ENCODE measurements at places on chromosomes 2 and 18.

- DNase-seq: no peak
Measured at GRCh38 chr2:228518-229278, 35.1 kb downstream of the SH3YL1 start.

DNA sequence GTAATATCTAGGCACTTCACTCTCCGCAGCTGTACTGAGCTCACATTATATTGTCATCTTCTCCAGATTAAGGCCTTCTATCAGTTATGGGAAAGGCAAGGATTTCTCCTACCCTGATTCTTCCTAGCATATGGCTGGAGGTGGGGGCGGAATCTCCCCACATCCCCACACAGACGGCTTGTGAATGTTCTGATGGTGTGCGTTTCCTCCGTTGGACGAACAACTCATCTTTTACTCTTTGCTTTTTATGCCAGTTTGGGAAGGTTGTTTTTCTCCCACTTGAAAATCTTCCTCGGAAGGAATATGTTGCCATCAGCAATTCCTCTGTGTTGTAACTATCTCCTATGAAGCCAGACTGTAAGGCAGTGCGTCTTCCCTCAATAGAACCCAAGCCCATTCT, 24.3 kb downstream of the KLHL29 start:
- no peak for DNase-seq

- no peak for DNase-seq
Measured at GRCh38 chr2:123002660-123003248, 1022.3 kb upstream of the CNTNAP5 start.

DNA sequence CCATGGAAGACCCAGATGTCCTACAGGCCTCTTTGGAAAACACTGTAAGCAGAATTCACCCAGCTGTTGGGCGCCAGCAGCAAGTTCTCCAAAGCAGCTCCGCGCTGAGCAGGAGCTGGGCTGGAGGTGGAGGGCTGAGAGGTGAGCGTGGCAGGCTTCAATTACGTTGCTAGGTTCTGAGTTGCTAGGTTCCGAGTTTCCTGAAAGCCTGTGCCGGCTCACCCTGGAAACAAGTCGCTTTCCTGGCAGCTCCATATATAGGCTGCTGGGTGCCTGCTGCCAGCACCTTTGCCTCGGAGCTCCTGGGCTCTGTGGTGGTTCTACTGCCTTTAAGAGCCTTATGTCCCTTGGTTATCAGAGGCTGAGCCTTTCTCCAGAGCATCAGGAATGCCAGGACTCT, 14.4 kb upstream of the EGR4 start:
- no peak for DNase-seq

GRCh38 chr2:24328010-24328409, 32.3 kb downstream of the ITSN2 start:
- DNase-seq: no peak

DNA sequence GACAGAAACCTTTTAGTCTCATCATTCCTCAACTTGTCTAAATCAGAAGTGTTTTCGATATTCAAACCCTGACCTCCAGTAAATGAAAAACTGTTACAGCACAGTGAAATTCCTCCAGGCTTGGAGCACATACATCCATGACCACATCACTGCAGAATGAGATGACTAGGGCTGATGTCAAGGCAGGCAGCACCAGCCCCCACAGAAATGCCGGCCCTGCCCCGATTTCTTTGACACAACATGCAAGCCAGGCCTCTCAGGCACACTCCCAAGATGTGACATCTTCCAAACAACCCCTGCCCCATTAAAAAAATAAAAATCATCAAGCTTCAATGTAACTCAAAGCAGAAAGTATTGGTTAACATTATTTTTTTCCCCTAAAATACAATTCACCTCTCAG, 103.3 kb downstream of the CTAGE1 start:
- DNase-seq: no peak

DNA sequence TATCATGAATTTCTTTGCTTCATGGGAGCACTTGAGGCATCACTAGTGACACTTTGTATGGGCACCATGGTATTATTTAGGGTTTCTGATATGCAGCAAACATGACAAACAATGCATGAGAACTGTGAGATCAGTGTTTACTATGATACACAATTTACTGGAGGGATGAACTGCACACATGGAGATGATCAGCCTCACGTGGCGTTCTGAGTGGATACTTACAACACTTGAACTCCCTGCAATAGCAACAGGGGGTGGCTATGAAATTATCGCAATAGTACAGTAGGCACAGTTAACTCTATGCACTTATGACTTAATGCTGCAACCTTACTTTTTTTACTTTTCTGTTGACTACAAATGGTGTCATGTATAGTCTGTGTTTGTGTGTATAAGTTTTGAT, 18.5 kb upstream of the UGT1A8 start:
- DNase-seq: no peak

GRCh38 chr18:78293540-78293939, 686.1 kb upstream of the SALL3 start:
- no peak for DNase-seq

DNA sequence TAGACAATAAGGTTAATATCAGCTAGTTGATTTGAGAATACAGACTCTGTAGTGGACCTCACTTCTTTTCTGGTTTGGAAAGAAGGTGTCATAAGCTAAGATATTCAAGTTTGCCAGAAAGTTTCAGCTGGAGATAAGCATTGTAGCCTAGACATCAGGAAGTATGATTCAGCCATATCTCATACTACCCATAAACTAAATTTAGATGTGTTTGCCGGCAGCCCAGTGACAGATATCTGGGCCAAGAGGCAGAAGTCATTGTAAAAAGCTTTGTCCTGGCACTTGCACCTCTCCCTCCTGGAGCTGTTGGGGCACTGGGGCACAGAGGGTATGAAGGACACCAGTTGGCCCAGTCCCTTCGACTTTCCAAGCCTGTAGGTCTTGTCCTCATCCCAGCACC, 128.0 kb downstream of the EPHA4 start:
- DNase-seq: no peak

DNA sequence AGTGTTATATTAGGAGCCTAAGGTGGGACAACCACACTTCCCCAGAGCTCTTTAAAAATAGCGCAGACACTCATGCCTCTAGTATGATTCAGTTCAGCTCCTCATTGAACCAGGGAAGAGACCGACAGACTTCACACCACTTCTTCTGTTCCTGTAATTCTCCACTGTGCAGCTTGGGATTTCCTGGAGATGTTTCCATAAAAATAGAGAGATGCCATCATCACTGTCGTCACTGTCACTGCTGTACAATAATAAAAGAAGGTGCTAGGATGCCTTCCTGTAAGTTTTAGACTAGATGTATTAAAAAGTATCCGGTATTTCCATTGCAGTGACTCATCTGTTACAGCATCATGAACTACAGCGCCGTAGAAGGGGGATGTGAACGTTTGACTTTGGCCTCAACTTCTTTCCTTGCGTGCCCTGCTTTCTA, 110.9 kb downstream of the FAM210A start:
- no peak for DNase-seq

GRCh38 chr2:195706161-195706900, 49.3 kb downstream of the SLC39A10 start:
- DNase-seq: no peak

DNA sequence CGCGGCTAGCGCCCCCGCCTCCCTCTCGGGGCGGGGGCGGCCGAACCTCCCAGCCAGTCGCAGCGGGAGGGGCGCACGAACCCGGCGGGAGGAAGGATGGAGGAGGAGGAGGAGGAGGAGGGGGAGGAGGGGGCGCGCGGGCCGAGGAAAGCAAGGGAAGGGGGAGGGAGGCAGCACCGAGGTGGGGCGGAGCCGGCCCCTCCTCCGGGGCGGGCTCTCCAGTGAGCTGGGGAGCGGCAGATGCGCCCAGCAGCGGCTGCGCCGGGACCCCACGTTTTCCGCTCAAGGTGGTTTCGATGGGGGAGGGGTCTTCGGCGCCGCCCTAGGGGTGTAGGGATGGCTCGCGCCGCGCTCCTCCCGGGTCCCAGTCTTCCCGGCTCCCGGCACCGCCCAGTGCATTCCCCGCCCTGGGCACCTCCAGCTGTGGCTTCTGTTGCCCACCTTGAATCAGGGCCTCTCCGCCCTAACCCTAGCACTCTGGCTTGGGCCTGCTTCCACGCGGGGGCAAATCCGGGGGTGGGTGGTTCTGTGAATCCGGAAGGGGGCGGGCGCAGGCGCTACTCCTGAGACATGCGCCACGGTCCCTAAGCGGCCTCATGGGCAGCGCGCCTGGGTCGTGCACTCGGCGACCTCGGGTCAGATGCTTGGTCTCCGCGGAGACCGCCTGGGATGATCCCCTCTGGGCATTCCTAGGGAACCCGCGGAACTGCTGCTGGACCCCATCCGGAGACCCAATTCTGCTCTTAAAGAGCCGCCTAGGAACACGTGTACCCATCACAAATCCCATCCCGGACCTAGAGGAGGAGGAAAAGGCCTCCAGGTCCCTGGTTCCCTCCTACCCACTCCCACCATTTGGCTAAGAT, at the start of gene FBXO41:
Gene FBXO41 (minus strand): TSS at position 183 of the 863 bp plus-strand sequence. CDS start 14,848 bp downstream, outside the sequence.
- peak; percentile 57 for DNase-seq

GRCh38 chr2:190786404-190787166, 94.0 kb upstream of the GLS start:
- DNase-seq: no peak

DNA sequence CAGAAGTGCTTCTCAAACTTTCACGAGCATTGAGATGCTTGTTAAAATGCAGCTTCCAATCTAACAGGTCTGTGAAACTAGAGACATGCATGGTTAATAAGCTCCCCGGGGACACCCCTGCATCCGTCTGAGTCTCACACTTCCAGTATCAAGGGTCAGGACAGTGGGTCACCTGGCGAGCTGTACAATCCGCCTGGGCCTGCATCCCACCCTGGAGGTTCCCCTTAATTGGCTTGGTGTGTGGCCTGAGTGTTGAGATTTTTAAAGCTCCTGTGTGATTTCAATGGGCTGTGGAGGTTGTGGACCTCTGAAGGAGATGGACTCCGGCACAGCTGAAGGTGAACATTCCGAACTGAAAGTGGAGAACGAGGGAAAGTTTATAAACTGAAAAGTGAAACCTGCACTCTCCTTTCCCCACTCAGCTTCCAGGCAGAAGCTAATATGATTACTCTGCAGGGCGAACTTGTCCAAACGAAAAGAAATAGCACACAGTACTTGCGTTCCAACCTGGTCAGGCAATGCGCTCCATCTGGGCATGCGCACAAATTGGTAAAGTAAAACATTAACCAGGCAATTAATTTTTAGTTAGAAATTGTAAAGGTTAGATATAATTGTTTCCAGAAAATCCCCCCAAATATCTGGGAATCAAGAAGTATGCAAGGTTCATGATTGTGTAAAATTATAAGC, 191.7 kb upstream of the ALKAL2 start:
- DNase-seq: no peak

DNA sequence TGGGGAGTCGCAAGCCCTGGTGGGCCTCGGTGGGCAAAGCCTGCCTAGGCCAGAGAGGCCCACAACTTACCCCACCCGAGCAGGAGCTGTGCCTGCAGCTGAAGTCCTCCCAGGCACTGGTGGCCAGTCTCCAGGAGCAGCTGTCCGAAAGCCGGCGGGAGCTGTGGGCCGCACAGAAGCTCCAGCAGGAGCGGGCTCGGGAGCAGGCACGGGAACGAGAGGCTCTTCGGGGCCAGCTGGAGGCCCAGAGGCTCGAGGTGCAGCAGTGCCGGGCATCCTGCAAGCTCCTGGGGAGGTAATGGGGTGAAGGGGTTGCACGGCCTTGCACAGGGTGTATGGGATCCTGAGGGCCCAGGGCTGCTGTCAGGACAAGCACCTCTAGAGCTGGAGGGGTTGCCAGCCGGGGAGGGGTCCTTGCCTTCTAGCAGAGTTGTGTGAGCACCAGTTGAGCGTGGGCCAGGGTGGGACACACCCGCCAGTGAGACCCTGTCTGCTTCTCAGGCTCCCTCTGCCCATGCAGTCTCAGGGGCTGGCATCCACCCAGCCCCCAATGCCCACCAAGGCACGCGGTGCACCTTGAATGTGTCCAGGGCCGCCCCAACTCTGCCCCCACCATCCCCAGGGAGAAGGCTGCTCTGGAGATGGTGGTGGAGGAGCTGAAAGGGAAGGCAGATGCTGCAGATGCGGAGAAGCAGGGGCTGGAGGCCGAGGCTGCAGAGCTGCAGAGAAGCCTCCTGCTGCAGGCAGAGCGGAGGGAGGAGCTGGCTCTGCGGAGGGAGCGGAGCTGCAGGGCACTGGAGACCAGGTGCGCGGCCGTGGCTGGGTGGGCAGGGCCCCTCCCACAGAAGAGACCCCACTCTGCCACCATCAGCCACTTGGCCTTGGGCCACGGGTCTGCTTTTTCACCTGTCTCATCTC, 27.2 kb downstream of the CROCC2 start:
- DNase-seq: no peak

- DNase-seq: no peak
Measured at GRCh38 chr2:48589170-48589767, 28.4 kb upstream of the GTF2A1L start.

- peak; percentile 42 for DNase-seq
Measured at GRCh38 chr2:46942143-46942526, 26.5 kb upstream of the MCFD2 start.

DNA sequence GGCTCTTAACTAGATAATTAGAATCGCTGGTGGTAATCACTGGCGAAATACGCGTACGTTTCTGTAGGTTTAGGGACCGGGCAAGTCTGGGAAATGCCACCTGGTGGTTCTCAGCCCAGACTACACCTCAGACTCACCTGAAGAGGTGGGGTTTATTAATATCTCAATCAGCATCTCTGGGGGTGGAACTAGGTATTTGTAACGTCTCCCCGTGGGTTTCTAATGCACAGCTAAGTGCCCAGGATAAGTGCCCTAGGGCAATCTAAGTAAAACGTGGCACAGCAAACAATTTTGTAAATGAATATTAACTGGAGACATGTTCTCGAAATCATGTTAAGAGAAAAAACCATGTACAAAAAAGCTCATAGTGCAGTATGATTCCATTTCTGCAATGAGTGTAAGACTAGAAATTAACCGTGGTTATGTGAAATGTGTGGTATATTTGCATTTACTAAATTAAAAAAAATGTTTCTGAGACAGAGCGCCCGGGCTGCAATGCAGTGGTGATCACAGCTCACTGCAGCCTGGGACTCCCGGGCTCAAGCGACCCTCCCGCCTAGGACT, 760 bp upstream of the CNOT11 start:
- no peak for DNase-seq

DNA sequence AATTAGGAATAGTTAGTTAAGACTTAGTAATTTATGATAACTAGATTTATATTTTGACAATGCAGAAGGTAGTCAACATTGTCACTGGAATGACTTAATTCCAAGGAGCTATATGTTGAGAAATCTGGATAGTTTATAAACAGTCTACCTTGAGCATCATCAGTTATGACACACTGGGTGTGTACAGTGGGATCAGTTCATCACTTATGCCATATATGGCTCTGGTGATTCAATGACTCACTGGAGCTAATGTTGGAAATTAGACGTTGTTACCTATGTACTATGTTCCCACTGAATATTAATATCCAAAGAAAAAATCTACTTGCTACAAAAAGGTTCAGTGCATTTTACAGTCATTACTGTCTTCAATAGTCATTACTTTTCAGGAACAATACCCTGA, 34.0 kb upstream of the ITPRID2 start:
- no peak for DNase-seq

DNA sequence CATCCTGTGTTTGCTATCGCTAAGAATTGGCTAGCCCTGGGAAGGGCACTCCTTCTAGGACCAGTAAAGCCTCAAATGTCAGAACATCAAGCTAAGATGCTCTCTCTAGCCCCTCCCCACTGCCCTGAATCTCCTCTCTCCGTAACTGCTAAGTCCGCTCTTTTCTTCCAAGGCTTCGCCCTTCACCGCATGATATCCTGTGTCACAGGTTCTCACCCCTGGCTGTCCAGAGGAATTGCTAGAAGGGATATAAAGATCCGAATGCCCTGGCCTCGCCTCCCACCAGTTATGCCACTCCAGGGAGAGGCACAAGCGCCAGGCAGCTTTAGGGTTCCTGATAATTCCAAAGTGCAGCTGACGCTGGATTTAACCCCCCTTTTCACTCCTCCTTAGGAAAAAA, 17.1 kb upstream of the GPR45 start:
- DNase-seq: no peak

- DNase-seq: no peak
Measured at GRCh38 chr2:203346612-203347011, 18.4 kb downstream of the ABI2 start.
